ENCODE measurements at places on chromosomes 7 and 10.

GRCh38 chr7:135492151-135492550 is 17.8 kb downstream of the CNOT4 start:
- no peak for DNase-seq

DNA sequence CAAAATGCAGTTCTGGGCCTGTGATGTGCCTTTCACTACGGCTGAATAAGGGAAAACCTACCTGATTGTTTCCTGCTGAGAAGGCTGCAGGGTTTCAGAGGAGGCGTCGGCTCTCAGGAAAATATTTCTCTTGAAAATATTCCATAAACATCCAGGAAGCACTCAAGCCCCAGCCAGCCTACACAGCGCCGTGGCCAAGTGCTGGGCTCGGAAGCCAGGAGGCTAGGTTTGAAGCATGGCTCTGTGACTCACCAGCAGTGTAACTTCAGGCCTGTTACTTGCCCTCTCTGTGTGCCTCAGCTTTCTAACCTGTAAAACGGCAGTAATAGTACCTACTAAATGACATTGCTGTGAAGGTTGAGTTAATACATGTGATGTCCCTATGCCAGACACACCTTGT is 399.1 kb downstream of the GATA3 start:
- no peak for DNase-seq

DNA sequence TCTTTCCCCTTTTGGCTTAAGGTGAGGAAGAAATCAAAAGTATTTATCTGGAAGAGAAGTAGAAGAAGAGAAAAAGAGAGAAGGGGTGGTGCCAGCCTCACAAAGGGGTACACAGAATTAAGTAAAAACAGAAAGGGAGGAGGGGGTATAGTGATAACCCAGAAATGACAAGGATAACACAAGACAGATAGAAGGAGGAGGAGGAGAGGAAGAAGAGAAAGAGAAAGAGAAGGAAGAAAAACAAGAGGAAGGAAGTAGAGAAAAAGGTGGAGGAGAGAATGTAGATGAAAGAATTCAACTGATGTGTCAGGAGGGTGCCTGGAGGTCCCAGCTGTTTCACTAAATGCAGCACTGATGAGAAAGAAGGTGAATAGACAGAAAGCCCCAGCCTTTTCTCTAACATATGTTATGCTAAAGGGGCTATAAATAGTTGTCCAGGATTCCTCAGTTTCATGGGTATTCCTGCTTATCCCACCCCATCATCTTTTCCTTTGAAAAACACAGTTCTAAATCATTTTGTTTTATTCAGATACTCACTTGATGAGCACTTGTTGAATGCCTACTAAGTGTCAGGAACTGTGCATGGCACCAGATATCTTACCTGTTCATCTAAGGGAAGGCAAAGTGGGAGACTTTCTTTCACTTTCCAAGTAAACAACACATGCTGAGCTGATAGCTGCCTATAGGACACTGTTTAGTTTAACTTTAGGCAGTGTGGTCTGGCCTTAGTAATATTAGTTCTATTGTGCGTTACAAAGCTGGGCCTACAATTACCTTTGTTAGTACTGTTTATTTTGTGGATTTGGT is 8.0 kb downstream of the SEMA3E start:
- no peak for DNase-seq

GRCh38 chr7:35313575-35313974 is 59.7 kb upstream of the TBX20 start:
- DNase-seq: no peak

DNA sequence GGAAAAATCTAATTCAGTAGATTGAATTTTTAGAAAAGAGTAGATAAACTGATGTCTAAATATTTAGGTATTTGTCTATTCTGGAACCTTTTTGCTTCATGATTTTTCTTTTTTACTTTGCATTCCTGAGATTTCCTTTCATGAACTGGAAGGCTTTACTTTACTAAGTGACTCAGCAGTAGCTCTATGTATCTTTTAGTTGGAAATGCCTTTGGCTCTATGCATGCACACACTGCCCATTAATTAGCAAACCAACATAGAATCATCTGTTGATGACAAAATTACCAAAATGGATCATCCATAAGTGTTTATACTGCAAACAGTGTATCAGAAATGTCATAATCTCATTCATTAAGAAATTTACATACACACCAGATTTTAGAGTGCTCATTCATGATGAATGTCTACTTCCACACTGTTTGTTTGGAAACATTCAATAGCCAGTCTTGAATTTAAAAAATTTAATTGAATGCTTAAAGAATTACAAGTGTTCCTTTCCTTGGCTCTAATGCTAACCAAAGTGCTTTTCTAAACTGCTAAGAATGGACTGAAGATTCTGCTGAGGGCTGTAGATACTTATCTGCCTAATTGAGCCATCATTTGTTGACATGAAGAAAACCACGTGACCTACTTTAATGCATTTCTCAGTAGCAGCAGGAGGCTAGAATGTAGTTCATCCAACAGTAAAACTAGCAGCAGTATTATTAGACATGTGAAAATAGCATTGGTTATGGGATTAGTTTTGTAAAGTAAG is 282.0 kb downstream of the ADK start:
- DNase-seq: no peak

- DNase-seq: no peak
These were observed 4.9 kb upstream of the DNTT start for GRCh38 chr10:96299383-96299782.

DNA sequence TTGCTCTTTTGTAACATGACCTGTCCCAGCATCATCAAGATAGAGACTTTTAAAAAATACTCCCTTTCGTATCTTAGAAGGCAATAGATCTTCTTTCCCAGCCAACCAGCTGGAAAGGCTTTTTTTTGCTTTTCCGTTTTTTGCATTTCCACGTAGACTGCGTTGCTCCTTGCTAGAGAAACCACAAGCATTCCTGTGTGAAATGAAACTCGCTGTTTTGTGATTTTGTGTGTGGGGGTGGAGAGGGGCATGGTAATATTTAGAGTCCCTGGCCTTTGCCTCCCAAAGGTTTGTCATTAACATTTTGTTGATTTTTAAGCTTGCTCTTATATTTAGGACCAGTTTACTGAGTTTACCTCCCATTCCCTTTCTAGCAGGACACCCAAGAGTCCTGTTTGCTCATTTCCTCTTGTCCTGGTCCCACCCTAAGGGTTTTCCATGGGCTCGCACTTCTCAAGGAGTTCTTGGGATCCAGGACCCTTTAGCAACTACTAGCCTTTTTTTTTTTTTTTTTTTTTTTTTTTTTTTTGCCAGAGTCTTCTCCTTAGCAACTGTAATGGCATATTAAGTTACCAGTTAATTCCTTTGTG is 243.6 kb downstream of the BICC1 start:
- DNase-seq: no peak

GRCh38 chr7:134632937-134633540 is 13.6 kb upstream of the BPGM start:
- peak; percentile 8 for DNase-seq

DNA sequence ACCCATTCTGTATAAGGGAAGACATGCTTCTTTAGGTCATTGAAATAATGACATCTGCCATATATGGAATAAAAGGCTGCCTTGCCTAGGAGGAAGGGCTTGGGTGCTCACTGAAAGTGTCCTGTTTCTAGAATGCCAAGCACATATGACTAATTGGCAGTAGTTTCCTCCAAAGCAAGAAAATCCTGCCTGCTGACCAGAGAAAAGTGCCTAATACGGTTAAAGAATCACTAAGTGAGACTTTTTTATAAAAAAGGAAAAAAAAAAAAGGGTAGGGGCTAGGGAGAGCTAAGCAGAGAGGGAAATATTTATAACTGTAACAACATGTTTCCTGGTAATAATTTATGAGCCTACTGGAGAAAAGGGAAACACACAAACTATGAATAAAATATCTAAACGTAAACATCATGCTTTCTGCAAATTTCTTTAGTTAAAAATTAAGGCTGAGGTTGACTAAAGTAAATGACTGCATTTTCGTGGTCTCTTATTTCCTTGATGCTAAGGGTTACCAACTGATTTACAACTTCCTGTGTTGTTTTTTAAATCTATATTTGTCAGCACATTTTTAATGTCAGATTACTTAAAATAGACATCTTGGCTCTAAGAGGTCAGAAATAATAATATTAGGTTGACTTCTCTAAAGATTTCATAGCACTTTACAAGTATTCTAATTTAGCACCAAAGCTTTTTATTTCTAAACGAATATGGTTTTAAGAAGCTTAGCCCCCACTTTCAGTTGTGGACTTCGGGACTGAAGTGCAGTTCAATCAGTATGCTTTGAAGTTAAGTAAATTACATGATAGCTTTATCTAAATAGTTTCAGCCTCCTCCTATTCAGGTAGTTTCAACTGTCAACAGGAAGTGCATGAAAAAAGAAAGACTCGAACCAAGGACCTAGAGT is 89.6 kb downstream of the CABCOCO1 start:
- DNase-seq: no peak

DNA sequence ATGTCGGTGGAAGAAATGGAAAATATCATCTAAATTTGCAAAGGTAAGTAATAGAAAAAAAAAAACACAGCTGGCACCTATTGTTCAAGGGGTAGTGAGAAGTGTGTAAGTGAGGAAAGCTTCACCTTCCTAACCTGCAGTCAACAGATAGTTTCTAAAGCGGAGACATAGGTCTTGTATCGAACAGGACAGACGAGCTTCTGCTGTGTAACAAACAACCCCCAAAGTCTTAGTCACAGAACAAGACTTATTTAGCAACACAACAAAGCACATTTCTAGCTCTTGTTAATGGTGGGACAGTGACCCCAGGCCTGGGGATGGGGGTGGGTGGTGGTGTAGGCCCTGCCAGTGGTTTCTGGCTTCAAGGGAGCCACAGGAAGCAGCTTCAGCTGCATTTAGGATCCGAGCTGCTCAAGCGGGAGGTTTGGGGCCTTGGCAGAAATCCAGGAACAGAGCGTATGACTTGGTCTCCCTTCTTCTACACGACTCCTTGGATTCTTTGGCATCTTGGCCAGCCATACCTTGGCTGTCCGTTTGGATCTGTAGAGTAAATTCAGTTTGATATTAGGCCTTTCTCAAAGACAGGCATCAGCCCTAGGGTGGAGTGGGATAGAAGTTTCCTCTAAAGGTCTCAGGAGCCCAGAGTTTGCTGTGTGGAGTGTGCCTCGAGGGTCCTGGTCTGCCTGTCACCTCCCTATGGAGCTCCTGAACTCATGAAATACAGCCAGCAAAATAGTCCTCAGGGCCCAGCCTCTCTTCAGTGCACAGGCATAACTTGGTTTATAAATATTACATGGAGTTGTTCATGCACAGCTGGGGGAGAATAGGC is 56.9 kb upstream of the SHH start:
- DNase-seq: no peak

- no peak for DNase-seq
These were observed 46.6 kb upstream of the ADGRA1 start for GRCh38 chr10:133041101-133041500.

DNA sequence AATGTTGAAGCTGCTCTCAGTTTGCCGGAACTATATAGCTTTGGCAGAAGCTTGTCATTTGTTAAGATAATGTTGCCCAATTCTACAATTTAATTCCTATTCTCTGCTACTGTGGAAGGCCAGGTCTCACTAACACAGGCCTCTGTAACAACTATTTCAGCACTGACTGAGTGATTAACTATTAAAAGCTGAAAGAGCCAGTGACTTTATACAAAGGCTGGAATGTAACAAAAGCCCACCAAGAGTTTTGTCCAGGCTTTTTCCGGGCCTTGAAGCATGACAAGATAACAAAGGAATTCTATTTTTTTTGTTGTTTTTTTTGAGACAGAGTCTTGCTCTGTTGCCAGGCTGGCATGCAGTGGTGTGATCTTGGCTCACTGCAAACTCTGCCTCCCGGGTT is 795.6 kb downstream of the PHTF2 start:
- no peak for DNase-seq

DNA sequence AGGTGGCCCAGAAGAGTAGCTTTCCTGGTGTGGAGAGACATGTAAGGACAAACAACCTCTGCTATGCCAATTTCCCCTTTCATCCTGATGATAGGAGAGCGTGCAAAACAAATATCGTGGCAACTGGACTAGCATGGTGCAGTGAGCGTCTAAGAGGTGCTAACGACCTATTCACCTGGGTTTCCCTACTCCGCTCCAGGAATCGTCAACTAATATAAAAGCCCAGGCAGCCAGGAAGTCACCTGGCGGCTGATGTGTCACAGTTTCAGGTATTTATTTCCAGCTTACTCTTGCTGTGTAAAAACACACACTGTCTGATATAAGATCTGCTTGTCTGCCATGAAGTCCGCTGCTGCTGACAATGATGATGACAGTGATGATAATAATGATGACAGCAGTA is 56.5 kb upstream of the EFCAB10 start:
- DNase-seq: no peak

- DNase-seq: no peak
These were observed 91.3 kb upstream of the TMEM106B start for GRCh38 chr7:12119620-12120303.

DNA sequence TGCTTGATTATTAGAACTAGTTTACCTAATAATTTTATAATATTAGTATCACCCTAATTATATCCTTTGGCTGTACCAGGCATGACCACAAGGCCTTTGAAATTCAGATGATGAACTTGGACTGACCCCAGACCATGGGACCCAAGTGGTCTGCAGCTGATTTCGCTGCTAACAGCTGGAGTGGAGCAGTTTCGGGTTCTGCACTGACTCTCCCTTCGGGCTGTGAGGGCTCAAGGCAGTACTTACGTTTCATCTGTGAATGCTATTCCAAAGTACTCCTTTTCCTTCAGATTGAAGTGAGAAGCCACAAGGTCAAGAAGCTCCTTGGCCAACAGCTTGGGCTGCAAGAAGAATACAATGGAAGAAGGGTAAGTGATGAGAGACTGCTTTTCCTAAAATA is 223.8 kb downstream of the PRPF18 start:
- no peak for DNase-seq

GRCh38 chr10:60846173-60846572 is 67.9 kb downstream of the CDK1 start:
- DNase-seq: no peak

GRCh38 chr10:70729763-70730357 is 55.3 kb downstream of the TBATA start:
- DNase-seq: no peak

DNA sequence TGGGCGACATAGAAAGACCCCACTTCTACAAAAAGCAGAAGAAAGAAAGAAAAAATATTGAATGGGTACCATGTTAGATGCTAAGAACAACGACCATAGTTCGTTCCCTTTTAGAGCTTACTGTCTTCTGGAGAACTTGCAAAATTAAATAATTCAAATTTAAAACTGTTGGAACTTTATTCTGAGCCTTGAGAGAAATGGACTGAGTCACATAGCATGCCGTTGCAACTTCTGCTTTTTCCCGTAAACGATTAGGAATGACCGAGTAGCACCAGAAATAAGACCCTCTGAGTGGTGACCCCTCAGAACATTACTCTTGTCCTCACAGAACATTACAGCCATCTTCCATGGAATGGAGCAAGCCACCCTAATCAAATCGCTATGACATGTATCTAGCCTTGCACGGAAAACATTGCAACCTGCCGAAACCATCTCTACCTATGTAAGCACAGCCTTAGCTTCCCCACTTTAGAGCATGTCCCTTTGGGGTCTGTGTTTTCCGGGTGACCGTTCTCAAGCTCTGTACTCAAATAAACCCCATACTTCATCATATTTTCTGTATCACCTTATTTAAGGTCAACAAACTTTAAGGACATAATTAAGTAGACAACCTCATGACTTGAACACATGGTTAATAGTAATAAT is 179.1 kb downstream of the PRKCQ start:
- DNase-seq: no peak

Measured in CD8-positive, alpha-beta memory T cell (primary cell).